ENCODE measurements at places on chromosomes 16 and 17. TPM values are rescaled to one million over a fixed set of nuclear protein-coding genes. Genes with fewer than 3 reads are reported as not detected.

NOG gene
- total RNA-seq: 8.4 TPM

DNA sequence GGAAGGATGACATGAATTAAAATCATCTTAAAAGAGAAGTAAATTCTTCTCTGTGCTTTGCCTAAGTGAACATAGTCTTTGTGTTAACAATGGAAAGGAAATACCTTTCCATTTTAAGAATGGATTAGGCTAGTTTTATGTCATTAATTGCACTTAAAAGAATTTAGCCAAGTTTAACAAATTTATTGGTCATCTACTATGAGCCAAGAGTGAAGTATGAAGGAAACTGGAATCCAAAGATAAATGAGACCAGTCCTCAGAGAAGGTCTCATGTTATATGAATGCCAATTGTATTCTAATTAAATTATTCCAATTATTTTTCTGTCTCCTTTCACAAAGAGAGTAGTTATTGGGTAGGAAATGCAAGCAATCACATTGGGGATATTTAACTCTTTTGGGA, 741.3 kb upstream of the SOX9 start:
- no peaks in the 10 kb centered on the region for H3K36me3 ChIP-seq
- H3K4me1 ChIP-seq: no peaks in the 10 kb centered on the region
- H3K4me3 ChIP-seq: no peak overlapping the region
- no peaks in the 10 kb centered on the region for H3K27me3 ChIP-seq
- no peak overlapping the region for H3K27ac ChIP-seq

DNA sequence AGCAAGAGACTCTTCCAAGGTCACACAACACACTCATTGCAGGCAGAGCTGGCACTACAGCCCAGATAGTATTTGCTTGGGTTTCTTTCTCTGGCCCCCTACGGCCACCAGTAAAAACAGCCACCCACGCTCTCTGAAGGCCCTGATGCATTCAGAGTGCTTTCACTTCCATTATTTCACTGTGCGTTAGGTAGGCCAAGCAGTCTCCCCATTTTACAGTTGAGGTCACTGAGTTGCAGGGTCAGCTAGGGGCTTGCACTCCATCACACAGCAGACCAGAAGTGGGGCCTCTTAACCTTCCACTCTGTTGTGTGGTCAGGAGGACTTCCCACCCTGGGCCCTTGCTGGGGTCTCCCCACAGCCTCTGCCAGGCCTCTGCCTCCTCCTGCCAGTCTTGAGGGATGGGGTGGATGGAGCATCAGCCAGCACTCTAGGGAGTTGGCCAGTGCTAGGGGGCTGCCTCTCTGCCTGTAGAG, 2.5 kb downstream of the TBX21 start:
- peaks cover 18% of the 10 kb centered on the region for H3K4me1 ChIP-seq
- H3K4me3 ChIP-seq: no peak overlapping the region
- H3K27me3 ChIP-seq: peaks cover 84% of the 10 kb centered on the region
- no peak for ATAC-seq

TEDC2 gene
- total RNA-seq: not detected

GRCh38 chr17:81393684-81394376, 1.4 kb upstream of the BAHCC1 start:
- peak overlapping the region; percentile 95 for H3K27ac ChIP-seq
- no peaks in the 10 kb centered on the region for H3K36me3 ChIP-seq
- peaks cover 30% of the 10 kb centered on the region for H3K4me1 ChIP-seq
- H3K4me3 ChIP-seq: peak overlapping the region; percentile 87
- peak; percentile 76 for ATAC-seq

- no peak overlapping the region for H3K27ac ChIP-seq
- ATAC-seq: no peak
- no peak overlapping the region for H3K4me3 ChIP-seq
Measured at GRCh38 chr17:8857919-8858318, 9.6 kb downstream of the PIK3R6 start.

- no peak overlapping the region for H3K4me3 ChIP-seq
- no peak overlapping the region for H3K27ac ChIP-seq
- H3K4me1 ChIP-seq: no peaks in the 10 kb centered on the region
- no peaks in the 10 kb centered on the region for H3K36me3 ChIP-seq
Measured at GRCh38 chr16:53664724-53665345, 38.8 kb downstream of the RPGRIP1L start.

DNA sequence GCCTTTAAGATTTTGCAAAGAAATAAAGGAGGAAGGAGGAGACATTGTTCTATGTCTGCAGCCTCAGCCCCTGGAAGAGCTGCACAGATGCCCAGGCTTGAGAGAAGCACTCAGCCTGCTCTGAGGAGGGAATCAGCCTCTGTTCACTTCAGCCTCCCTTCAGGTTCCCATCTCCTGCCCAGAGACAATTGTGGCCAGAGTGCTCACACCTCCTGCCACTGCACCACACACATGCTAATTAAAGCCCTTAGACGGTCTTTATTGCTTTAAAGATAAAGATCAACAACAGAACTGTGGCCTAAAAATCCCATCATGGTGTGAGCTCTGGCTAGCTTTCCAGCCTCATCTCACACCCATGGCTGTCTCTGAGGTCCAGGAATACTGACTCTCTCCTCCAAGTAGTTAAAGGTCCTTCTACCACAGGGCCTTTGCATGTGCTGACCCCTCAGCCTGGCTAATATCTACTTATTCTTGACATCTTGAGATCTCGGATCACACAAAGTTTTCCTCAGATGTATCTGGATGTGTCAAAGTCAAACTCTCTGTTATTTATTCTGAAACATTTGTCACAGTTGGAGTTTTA, 33.8 kb downstream of the CHD9NB start:
- no peaks in the 10 kb centered on the region for H3K4me1 ChIP-seq
- H3K27me3 ChIP-seq: peaks cover 5% of the 10 kb centered on the region
- H3K36me3 ChIP-seq: no peaks in the 10 kb centered on the region
- H3K4me3 ChIP-seq: no peak overlapping the region
- no peak for ATAC-seq

INTS2 gene
- 16.9 TPM for total RNA-seq

DNA sequence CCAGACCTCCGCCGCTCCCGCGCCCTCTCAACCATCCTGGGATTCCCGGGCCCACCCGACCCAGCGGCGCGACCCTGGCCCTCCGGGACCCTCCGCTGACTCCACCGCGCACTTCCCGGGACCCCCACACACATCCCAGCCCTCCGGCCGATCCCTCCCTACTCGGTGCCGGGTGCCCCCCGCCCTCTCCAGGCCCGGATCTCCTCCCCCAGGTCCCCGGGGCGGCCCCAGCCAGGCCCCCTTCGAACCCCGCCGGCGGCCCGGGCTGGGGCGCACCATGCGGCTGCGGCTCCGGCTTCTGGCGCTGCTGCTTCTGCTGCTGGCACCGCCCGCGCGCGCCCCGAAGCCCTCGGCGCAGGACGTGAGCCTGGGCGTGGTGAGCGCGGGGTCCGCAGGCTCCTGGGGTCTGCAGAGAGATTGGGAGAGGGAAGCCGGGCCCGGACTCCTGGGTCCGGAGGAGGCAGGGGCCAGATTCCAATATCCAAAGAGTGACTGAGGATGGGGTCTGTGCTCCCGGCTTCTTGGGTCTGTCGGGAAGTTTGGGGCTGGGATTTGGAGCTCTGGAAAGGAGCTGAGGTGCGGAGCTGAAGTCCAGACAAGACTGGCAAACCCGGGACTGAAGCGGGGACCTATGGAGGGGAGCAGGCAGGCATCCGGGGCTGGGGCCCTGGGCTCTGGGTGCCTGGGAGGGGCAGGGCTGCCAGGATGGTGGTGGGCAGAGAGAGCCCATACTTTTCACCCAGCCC, 453 bp downstream of the MMP25 start:
- H3K27me3 ChIP-seq: peaks cover 98% of the 10 kb centered on the region
- H3K27ac ChIP-seq: no peak overlapping the region
- ATAC-seq: no peak
- H3K4me1 ChIP-seq: peaks cover 18% of the 10 kb centered on the region
- H3K36me3 ChIP-seq: no peaks in the 10 kb centered on the region

- no peaks in the 10 kb centered on the region for H3K4me1 ChIP-seq
- no peaks in the 10 kb centered on the region for H3K36me3 ChIP-seq
- ATAC-seq: no peak
- H3K27me3 ChIP-seq: peaks cover 24% of the 10 kb centered on the region
- no peak within 1 kb of the TSS for H3K4me3 ChIP-seq
- H3K27ac ChIP-seq: no peak within 1 kb of the TSS
Measured at GRCh38 chr17:63911041-63911635, at the start of gene CSHL1. CSHL1 (minus strand) TSS chr17:63911258; CDS start chr17:63911196, 62 bp downstream.

- H3K27ac ChIP-seq: no peak overlapping the region
- H3K27me3 ChIP-seq: no peaks in the 10 kb centered on the region
- no peak overlapping the region for H3K4me3 ChIP-seq
- H3K36me3 ChIP-seq: no peaks in the 10 kb centered on the region
Measured at GRCh38 chr17:15271741-15272140, 6.6 kb upstream of the PMP22 start.

GRCh38 chr17:69820876-69821473, 254.1 kb upstream of the KCNJ16 start:
- no peaks in the 10 kb centered on the region for H3K36me3 ChIP-seq
- no peaks in the 10 kb centered on the region for H3K27me3 ChIP-seq
- H3K4me3 ChIP-seq: no peak overlapping the region
- no peak overlapping the region for H3K27ac ChIP-seq
- H3K4me1 ChIP-seq: no peaks in the 10 kb centered on the region

DNA sequence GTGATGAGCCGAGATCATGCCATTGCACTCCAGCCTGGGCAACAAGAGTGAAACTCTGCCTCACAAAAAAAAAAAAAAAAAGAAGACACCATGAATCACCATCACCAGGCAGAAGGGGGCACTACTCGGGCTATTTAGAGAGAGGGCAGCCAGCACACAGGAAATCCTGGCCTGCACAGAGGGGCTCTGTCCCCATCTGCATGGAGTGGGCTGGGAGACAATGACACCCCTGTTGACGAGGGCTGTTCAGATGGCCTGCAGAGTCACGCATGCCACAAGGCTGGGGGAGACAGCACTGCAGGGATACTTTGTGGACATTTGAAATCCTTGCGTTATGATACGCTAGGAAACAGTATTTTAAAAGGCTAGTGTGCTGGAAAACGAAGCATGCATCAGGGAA, 48.3 kb downstream of the CUEDC1 start:
- ATAC-seq: no peak
- H3K36me3 ChIP-seq: no peaks in the 10 kb centered on the region
- H3K27me3 ChIP-seq: no peaks in the 10 kb centered on the region
- no peak overlapping the region for H3K4me3 ChIP-seq
- H3K4me1 ChIP-seq: peaks cover 47% of the 10 kb centered on the region

DNA sequence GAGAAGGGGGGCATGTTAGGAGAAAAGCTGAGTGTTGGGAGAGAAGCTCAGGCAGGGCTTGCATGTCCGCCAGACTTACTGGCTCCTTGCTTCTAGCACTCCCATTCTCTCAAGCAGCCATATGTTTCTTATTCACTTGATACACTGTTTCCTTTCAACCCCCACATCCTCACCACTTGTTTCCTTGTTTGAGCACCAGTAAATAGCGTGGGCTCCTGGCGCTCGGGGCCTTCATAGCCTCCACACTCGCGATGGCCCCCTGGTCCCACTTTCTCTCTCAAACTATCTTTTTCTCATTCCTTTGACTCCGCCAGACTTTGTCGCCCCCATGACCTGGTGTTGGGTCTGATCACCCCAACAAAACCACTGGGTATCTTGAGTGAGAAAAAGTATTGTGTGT, 16.6 kb downstream of the ATP5PD start:
- H3K4me1 ChIP-seq: no peaks in the 10 kb centered on the region
- no peaks in the 10 kb centered on the region for H3K27me3 ChIP-seq
- ATAC-seq: no peak
- H3K36me3 ChIP-seq: no peaks in the 10 kb centered on the region

GLP2R gene
- total RNA-seq: 13.7 TPM

DNA sequence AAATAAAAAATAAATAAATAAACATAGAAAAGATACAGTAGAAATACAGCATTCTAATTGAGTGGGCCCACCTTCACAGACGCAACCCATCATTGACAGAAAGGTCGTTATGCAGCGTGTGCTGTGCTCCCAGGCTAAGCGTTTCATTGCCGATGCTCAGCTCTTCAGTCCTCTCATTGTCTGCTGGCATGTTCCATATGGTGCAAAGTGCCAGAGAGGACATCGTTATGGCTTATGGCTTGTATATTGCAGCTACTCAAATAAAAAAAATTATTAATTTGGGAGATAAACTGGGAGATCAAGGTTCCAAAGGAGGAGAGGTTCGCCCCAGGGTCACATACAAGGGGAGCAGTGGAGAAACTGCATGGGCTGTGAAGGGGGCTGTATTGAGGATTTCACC, 11.3 kb upstream of the UBALD2 start:
- H3K4me3 ChIP-seq: no peak overlapping the region
- no peak for ATAC-seq
- no peak overlapping the region for H3K27ac ChIP-seq
- no peaks in the 10 kb centered on the region for H3K36me3 ChIP-seq
- peaks cover 66% of the 10 kb centered on the region for H3K27me3 ChIP-seq

DNA sequence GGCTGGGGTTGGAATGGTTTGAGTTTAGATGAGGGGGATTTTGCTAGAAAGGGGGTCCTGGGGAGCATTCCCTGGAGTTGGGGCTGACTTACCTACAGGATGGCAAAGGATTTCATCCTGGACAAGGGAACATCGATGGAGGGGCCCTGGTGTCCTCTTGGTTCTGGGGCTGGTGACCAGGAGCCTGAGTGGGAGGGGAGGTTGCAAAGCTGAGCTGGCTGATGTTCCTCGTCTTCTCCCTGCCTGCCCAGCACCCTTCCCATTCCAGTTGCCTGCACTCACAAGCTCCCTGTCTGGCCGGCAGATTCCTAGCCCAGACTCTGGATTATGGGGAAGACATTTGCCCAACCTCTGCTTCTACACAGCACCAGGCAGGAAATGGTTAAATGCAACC, 37.2 kb downstream of the ITGAE start:
- no peaks in the 10 kb centered on the region for H3K4me1 ChIP-seq
- H3K36me3 ChIP-seq: no peaks in the 10 kb centered on the region
- no peak for ATAC-seq
- H3K27ac ChIP-seq: no peak overlapping the region
- no peak overlapping the region for H3K4me3 ChIP-seq

GRCh38 chr16:534135-534534, 6.6 kb downstream of the CAPN15 start:
- H3K4me1 ChIP-seq: peaks cover 46% of the 10 kb centered on the region
- no peak for ATAC-seq
- H3K27me3 ChIP-seq: no peaks in the 10 kb centered on the region

- H3K36me3 ChIP-seq: no peaks in the 10 kb centered on the region
- peaks cover 80% of the 10 kb centered on the region for H3K27me3 ChIP-seq
- H3K4me3 ChIP-seq: peak overlapping the region; percentile 33
- no peak overlapping the region for H3K27ac ChIP-seq
- peak; percentile 38 for ATAC-seq
- peaks cover 13% of the 10 kb centered on the region for H3K4me1 ChIP-seq
Measured at GRCh38 chr17:38578229-38579082, 27.3 kb downstream of the SRCIN1 start.

GRCh38 chr16:56102183-56102686, 89.1 kb upstream of the GNAO1 start:
- peak overlapping the region; percentile 61 for H3K27ac ChIP-seq
- H3K36me3 ChIP-seq: no peaks in the 10 kb centered on the region
- H3K27me3 ChIP-seq: no peaks in the 10 kb centered on the region

DNA sequence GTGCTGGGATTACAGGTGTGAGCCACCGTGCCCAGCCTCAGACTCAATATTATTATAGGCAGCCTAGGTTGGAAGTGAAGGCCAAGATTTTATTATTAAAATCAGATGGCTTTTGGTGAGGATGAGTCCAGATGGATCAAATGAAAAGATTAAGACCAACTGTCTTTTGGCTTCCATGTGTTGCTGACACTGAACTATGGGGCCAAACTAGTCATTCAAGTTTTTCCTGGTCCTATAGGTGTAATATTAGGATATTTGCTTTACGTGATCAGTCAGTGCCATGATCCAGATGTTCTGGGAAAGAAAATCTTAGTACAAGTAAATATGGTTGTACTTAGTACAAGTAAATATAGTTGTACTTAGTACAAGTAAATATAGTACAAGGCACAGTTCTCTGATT, 140.6 kb downstream of the MAP2K6 start:
- no peaks in the 10 kb centered on the region for H3K4me1 ChIP-seq
- no peaks in the 10 kb centered on the region for H3K36me3 ChIP-seq
- H3K27ac ChIP-seq: no peak overlapping the region
- no peak for ATAC-seq
- H3K27me3 ChIP-seq: no peaks in the 10 kb centered on the region
- H3K4me3 ChIP-seq: no peak overlapping the region

CCDC57 gene
- total RNA-seq: 17.6 TPM

CACNG1 gene
- total RNA-seq: not detected

TNP2 gene
- not detected for total RNA-seq

All from gastroesophageal sphincter (tissue), 4 donors.